ENCODE measurements at places on chromosomes 16 and 17.

DNA sequence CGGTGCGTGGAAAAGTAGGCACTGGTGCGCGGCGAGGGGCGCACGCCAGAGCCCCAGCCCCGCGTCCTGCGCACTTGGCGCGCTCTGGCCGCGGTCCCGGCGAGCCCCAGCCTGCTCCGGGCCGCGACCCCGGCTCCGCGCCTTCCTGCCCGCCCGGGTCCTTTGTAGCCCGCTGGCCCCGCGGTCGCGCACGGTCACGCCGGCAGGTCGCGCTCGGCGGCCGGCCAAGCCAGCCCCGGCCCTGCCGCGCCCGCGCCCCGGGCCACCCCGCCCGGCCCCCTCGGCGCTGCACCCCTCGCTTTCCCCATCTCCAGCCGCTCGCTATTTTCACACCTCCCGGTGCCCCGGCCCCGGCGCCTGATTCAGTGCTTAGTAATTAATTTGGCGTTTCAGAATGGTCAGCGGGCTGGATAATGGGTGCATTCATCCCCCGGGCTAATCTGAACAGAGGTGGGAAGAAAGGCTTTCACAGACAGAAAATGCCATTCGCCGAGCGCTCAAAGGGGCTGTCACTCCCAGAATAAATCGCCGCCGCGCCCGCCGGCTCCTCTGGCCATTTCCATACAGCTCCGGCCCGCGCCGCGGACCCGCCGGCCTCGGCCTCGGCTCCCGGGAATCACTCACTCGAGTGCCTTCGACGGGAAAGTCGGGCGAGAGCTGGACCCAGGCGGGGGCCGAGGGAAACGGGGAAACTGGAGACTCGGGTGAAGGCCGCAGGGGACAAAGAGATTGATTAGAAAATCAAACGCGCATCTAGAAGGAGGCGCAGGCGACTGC lies 17.8 kb upstream of the NTN1 start:
- no peak for DNase-seq

DNA sequence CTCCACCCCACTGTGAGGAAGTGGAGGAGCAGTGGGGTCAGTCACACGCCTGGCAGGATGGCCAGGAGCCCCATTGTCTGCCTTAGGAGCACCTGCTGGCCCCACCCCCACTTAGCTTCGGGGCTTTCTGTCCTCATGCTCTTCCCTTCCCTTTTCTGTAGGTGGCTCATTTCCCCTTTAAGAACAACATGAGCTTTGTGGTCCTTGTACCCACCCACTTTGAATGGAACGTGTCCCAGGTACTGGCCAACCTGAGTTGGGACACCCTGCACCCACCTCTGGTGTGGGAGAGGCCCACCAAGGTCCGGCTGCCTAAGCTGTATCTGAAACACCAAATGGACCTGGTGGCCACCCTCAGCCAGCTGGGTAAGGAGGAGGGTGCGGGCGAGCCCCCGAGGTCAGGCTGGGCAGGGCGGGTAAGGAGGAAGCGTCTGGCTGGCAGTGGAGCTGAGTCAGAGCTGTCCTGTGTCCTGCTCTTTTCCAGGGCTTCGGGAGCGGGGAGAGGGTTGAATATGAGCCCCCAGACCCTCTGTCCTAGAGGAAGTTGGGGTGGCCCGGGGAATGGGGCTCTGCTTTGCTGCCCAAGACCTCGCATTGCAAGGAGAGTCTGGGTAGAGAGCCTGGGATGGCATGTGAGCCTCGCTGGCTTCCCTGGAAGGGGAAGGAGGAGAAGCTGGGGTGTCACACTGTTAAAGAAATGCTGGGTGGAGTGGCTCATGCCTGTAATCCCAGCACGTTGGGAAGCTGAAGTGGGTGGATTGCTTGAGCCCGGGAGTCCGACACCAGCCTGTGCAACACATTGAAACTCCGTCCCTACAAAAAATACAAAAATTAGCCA lies 9.2 kb upstream of the SERPINF1 start:
- DNase-seq = no peak

GRCh38 chr17:31907342-31907962 lies 5.9 kb upstream of the UTP6 start:
- no peak for DNase-seq

DNA sequence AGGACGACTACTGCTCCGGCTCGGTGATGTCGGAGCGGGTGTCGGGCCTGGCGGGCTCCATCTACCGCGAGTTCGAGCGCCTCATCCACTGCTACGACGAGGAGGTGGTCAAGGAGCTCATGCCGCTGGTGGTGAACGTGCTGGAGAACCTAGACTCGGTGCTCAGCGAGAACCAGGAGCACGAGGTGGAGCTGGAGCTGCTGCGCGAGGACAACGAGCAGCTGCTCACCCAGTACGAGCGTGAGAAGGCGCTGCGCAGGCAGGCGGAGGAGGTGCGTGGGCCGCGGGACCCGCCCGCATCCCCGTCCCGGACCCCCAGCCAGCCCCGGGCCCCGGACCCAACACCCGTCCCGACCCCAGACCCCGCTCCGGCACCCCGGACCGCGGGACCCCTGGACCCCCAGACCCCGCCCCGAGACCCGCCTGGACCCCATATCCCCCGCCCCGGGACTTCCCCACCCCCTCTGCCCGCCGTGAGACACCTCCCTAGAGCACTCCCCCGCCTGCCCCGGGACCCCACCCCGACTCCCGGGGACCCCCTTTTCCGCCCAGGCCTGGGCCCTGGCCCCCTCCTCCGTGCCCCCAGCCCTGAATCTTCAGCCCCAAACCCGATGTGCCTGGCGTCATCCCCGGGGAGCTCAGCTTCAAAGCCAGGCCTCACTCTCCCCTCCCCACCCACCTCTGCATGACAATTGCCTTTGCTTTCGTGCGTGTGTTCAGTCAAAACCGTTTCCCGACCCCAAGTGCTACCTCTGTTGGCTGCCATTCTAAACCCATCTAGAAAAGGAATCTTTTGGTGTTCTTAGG lies 594 bp downstream of the MAPK8IP3 start:
- peak; percentile 48 for DNase-seq

- no peak for DNase-seq
Observed at GRCh38 chr16:48295488-48296281, 48.3 kb upstream of the ABCC11 start.

GRCh38 chr16:855471-855870 lies 54.9 kb upstream of the GNG13 start:
- no peak for DNase-seq

- DNase-seq = no peak
Observed at GRCh38 chr17:77959926-77960521, 1.5 kb downstream of the TNRC6C start.

DNA sequence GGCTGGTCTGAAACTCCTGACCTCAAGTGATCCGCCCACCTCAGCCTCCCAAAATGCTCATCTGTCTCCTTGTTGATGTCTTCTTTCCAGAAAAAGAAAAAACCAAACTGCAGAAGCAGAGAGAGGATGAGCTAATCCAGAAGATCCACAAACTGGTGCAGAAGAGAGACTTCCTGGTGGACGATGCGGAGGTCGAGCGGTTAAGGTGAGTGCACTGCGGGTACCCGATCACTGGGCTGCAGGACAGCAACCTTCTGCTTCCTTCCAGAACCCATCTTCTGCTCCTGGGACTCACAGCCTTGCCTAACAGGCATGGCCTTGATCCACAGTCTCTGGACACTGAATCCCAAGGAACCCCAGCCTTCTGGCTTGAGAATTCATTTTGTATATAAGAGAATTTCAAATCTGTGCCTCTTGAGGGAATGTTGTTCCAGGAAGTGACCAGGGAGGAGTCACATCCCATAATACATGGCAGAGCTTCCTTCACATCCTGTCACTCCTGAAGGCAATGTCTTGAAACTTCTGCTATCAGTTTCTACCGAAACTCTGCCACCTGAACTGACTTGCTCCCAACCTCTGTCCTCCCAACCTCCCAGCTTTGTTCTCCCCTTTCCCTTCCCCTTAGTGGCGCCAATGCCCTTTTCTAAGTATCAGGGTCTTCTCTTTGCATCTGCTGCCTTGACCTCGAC lies 61.7 kb downstream of the MARF1 start:
- DNase-seq = no peak

DNA sequence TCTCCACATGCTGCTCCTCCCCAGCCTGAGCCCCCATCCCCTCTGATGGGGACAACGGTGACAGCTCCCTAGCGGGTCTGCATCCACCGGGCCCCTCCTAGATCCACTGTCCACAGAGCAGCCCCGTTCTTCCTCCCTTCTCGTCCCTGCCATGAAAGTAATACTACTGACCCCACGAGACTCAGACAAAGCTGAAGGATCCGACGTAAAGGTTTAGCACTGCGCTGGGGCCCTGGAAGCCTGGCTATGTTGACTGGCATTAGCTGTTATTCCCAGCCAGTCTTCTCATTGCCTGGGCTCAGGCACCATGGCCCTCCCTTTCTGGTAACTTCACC lies 30.7 kb downstream of the VAC14 start:
- DNase-seq = no peak

DNA sequence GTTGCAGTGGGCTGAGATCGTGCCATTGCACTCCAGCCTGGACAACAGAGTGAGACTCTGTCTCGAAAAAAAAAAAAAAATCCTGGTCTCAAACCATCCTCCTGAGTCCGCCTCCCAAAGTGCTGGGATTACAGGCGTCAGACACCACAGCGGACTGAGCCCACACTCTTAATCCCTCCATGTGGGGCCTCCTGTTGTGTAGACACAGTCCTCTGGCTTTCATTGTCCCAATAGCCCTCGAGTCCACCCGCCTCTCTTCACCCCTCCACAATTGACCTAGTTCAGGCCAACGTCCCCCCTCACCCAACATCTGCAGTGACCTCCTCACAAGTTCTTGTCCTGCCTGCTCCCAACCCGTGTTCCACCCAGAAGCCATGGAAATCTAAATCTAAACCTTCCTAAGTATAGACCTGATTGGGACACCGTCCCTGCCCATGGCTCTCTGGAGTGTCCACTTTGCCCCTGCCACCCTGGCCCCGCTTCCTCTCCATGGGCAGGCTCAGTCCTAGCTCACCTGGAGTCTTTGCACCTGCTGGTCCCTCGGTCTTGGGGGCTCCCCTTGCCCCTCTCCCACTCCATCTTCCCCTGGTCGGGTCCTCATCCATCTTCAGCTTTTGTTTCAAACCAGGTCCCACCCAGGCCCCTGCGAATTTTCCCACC lies 46.7 kb downstream of the HAPSTR1 start:
- no peak for DNase-seq

- no peak for DNase-seq
Observed at GRCh38 chr16:1221628-1222552, 3.2 kb downstream of the TPSG1 start.

DNA sequence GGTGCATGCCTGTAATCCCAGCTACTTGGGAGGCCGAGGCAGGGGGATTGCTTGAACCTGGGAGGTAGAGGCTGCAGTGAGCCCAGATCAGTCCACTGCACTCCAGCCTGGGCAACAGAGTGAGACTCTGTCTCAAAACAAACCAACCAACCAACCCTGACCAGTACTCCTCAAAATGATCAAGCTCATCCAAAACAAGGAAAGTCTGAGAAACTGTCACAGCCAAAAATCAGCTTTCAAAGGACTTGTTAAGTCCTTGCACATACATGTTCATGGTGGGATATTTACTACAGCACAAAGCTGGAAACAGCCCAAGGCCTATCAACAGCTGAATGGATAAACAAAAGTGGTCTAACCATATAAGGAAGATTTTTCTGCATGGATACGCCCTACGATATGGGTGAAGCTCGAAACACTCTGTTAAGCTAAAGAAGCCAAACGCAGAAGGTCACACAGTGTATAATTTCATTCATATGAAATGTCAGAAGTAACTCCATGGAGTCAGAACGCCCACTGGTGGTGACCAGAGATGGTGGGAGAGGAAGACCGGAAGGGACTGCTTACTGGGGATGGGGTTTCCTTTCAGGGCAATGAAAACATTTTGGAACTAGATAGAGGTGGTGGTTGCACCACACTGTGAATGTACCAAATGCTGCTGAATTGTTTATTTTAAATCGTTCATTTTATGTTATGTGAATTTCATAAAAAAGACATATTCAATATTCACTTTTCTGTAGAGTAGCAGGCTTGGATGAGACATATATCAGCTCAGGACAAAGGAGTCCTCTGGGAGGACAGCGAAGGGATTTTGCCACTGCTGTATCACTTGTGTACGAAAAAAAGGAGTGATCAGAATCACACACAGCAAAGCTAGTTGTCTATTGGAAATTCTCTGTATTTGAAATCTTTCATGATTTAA lies 17.7 kb downstream of the CCL17 start:
- DNase-seq = no peak

- DNase-seq = no peak
Observed at GRCh38 chr16:61797296-61797795, 238.9 kb downstream of the CDH8 start.

DNA sequence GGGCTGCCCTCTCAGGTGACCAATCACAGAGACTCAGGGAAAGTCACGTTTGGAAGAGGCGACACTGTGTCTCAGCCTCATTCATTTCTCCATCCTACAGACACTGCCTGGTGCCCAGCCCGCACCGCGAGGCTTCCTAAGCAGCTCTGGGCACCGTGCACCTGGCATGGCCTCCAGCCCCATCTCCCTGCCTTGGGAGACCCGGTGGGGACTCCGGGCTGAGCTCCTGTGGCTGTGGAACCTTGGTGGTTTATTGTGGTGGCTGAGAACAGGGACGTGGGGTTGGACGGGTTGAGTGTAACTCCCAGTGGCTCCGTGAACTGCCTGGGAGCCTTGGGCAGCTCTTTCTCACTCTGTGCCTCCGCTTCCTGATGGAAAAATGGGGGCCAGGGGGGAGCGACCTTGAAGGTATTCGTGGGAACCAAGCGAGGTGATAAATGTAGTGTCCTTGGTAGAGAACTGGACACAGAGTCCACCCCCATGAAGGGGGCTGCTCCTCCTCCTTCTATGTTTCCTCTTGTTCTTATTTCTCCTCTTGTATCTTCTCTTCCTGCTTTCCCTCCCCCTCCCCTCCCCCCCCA lies 215.4 kb downstream of the SEC14L1 start:
- no peak for DNase-seq

- no peak for DNase-seq
Observed at GRCh38 chr16:11685844-11686618, 17.8 kb downstream of the SNN start.

DNA sequence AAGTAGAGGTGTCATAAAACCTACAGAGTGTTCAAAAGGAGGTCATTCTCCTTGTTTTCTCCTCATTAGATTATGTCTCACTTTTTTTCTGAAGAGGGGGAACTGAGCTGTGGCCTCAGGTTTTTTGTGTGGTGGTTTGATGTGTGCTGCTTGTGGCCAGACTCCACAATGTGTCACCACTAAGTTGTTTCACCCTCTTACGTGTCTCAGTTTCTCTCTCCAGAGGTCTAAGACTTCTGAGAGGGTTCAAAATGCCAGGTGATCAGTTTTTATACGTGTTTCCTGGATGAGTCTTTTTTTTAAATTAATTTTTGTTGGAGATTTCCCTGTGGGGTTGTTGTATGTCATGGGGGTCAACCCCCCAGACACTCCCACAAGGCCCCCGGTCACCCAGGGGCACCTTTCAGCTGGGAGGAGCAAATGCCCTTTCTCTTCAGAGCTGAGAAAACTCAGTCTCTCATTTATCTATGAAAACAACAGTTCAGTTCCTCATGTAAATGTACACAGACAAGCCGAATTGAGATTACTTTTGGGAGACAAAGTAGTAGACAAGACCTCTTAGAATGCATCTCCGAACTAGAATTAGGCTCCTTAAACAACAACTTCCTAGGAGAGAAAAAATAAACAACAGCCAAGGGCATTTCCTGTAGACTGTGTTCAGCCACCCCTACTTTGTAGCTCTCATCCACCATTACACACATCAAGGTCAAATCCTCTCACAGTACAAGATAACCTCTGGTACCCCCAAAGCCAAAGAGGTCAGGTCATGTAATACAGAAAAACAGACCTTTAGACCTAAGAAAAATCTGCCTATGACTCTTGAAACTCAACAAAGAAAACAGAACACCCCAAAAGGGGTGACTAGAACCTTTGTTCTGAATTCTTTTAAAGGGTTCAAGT lies 23.9 kb upstream of the TMEM98 start:
- DNase-seq = no peak

GRCh38 chr16:23304620-23305019 lies 2.5 kb downstream of the SCNN1B start:
- no peak for DNase-seq
